Natural killer cell (primary cell): ENCODE measurements at places on chromosomes 11 and 22.
A peak's percentile ranks its signal among the peaks of the same experiment; 100 is the strongest.

- no peak overlapping the region for H3K4me3 ChIP-seq
- DNase-seq: no peak
- H3K36me3 ChIP-seq: no peaks in the 10 kb centered on the region
- no peaks in the 10 kb centered on the region for H3K27me3 ChIP-seq
- H3K4me1 ChIP-seq: peaks cover 42% of the 10 kb centered on the region
Measured at GRCh38 chr22:46482056-46482675, 55.3 kb downstream of the CELSR1 start.

DNA sequence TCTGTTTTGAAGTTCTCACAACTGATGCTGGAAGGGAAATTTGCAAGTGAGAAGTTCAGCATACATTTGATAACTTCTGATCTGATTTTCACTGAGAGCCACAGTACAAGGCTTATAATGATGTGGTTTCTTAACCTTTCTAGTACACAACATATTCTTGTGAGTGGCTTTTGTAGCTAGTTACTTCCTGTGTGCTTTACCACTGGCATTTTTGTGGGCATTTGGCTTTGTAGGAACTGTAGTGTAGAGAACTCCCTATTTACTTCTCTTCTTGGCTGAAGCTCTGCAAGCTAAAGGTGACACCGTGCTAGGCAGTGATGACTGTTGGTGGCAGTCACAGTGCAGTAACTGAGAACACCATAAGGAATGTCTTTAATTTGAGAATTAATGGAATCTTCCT, 14.9 kb downstream of the USP47 start:
- H3K4me1 ChIP-seq: peaks cover 24% of the 10 kb centered on the region
- H3K27ac ChIP-seq: peak overlapping the region; percentile 41
- peak; percentile 69 for DNase-seq
- H3K27me3 ChIP-seq: no peaks in the 10 kb centered on the region
- H3K36me3 ChIP-seq: no peaks in the 10 kb centered on the region

DNA sequence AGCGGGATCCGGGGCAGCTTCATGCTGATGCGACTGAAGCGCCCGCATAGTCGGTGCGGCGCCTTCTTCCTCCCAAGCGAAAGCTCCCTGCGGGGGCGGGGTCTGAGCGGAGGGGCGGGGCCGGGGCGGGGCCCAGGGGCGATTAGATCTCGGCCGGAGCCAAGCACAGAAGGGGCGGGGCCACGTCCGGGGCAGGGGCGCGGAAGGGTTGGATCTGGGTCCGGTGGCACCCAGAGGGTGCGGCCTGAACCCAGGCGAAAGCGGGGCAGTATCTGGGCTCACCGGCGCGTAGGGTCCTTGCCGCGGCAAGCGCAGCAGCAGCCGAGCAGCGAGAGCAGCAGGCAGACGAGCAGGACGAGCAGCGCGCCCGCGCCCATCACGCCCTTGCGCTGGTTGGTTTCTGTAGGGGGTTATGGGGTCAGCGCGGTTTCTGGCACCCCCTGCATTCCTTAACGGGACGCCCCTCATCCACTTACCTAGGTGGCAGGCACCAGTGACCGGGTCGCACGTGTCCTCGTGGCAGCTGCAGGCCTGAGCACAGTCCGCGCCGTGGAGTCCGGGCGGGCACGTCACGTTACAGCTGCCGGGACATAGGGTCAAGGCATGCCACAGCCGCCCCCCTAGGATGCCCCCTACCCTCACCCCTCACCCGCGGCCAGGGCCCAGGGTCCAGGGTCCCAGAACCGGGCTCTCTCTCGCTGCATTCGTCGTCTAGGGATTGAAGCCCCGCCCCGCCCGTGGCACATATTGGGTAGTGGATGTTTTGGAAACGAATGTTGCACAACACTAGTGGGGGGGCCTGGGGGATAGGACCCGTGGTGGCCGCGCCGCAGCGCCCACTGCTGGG, 8.1 kb downstream of the SCARF2 start:
- peaks cover 40% of the 10 kb centered on the region for H3K27me3 ChIP-seq
- H3K4me1 ChIP-seq: peaks cover 33% of the 10 kb centered on the region
- peak overlapping the region; percentile 61 for H3K4me3 ChIP-seq

DNA sequence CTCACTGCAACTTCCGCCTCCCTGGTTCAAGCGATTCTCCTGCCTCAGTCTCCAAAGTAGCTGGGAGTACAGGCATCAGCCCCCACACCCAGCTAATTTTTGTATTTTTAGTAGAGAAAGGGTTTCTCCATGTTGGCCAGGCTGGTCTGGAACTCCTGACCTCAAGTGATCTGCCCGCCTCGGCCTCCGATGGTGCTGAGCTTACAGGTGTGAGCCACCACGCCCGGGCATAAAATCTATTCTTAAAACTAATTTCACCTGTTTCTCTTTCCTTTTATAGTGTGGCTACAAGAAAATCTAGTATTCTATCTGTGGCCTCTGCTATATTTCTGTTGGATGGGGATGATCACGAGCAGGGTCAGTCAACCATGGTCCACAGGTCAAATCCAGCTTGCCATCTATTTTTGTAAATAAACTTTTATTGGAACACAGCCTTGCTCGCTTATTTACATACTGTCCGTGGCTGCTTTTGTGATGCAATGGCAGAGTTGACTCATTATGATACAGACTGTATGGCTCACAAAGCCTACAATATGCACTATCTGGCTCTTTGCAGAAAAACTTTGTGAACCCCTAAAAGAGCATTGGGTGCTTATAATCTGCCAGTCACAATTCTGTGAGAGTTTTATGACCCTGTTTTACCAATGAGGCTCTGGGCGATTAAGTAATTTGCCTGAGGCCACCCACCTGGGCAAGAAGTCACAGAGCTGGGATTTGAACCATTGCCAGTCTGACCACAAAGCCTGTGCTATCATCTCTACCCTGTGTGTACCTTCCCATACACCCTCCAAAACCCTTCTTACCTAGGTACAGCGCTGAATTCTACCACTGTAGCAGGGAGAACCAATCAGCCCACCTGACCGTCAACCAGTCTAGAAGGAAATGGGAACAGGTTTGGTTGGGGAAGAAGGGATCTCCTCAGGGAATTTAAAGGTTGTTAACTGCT, 28.3 kb downstream of the SLC1A2 start:
- H3K27ac ChIP-seq: no peak overlapping the region
- H3K4me1 ChIP-seq: no peaks in the 10 kb centered on the region
- no peaks in the 10 kb centered on the region for H3K36me3 ChIP-seq
- no peak overlapping the region for H3K4me3 ChIP-seq
- peak; percentile 16 for DNase-seq

GRCh38 chr11:129722529-129722928, 93.1 kb upstream of the TMEM45B start:
- no peak overlapping the region for H3K4me3 ChIP-seq
- no peaks in the 10 kb centered on the region for H3K4me1 ChIP-seq
- no peaks in the 10 kb centered on the region for H3K36me3 ChIP-seq
- no peak overlapping the region for H3K27ac ChIP-seq
- DNase-seq: no peak

DNA sequence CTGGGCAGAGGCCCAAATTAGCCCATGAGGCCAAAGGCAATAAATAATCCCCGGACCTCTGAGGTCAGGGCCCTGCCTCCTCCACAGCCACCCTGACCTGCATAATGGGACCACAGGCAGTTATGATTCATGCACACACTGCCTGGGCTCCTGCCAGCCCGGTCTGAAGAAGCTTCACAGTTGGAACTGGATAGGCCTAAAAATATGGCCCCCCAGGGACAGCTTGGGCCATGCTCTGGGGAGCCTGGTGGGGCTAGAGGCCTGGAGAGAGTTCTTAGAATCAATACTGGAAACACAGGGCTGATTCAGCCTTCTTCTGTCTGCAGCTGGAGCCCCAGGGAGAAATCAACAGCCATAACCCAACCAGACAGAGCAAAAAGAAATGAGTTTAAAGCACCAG, 112.8 kb upstream of the CADM1 start:
- H3K36me3 ChIP-seq: no peaks in the 10 kb centered on the region
- H3K4me1 ChIP-seq: no peaks in the 10 kb centered on the region
- no peak overlapping the region for H3K4me3 ChIP-seq
- no peak overlapping the region for H3K27ac ChIP-seq

DNA sequence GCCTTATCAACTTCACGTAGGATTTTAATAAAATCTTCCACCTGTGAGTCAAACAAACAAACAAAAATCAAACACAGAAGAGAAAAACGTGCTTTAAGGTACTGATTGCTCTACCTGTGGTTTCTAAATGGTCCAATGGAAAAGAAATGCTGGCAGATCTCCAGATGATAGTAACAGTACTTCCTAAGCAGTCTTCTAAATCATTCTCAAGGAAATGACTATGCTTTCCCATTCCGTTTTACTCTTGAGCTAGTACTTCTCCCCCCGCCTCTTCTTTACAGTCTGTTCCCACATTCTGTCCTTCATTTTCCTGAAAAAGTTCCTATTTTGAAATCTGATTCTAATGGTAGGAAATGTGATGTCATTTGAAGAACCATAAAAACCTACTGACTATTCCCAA, 25.4 kb downstream of the SAAL1 start:
- DNase-seq: no peak
- no peaks in the 10 kb centered on the region for H3K27me3 ChIP-seq
- no peak overlapping the region for H3K4me3 ChIP-seq
- H3K4me1 ChIP-seq: no peaks in the 10 kb centered on the region
- peaks cover 23% of the 10 kb centered on the region for H3K36me3 ChIP-seq

DNA sequence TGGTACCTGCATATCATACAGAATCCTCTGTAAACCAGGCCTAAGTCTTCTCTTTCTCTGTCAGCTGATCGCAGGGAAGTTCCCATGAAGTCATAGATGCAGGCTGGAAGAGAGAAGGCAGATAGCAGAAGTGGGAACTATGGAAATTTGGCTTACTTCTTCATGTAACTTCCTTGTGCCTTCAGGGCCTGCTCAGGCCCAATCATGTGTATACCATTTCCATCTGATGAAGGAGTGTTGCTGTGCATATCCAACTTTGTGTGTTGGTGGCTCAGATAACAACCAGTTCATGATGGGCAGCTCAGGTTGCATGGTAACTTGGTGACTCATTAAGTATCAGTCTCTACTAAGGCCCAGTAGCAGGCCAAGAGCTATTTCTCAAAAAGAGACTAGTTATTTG, 53.1 kb upstream of the CEP295 start:
- DNase-seq: no peak
- H3K36me3 ChIP-seq: no peaks in the 10 kb centered on the region
- H3K27ac ChIP-seq: no peak overlapping the region
- no peaks in the 10 kb centered on the region for H3K27me3 ChIP-seq

- peaks cover 18% of the 10 kb centered on the region for H3K36me3 ChIP-seq
- H3K27ac ChIP-seq: peak overlapping the region; percentile 98
- no peak for DNase-seq
- H3K4me1 ChIP-seq: peaks cover 18% of the 10 kb centered on the region
- peak overlapping the region; percentile 93 for H3K4me3 ChIP-seq
Measured at GRCh38 chr11:125625225-125625629, 264 bp downstream of the CHEK1 start.

GRCh38 chr11:58912124-58912523, 27.2 kb upstream of the GLYATL1 start:
- H3K4me1 ChIP-seq: no peaks in the 10 kb centered on the region
- no peak for DNase-seq
- H3K36me3 ChIP-seq: no peaks in the 10 kb centered on the region
- H3K4me3 ChIP-seq: no peak overlapping the region
- H3K27ac ChIP-seq: no peak overlapping the region
- H3K27me3 ChIP-seq: no peaks in the 10 kb centered on the region

DNA sequence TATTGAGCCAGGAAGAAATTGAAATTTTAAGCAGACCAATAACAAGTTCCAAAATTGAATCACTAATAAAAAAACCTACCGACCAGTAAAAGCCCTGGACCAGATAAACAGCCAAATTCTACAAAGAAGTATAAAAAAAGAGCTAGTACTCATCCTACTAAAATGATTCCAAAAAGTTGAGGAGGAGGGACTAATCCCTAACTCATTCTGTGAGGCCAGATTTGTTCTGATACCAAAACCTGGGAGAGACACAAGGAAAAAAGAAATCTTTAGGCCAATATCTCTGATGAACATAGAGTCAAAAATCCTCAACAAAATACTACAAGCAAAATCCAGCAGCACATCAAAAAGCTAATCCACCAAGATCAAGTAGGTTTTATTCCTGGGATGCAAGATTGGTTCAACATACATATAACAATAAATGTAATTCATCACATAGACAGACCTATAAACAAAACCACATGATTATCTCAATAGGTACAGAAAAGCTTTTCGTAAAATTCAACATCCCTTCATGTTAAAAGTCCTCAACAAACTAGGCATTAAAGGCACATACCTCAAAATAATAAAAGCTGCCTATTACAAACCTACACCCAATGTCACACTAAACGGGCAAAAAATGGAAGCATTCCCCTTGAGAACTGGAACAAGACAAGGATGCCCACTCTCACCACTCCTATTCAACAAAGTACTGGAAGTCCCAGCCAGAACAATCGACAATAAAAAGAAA, 13.1 kb downstream of the OR52A5 start:
- no peak overlapping the region for H3K27ac ChIP-seq
- H3K27me3 ChIP-seq: no peaks in the 10 kb centered on the region
- no peaks in the 10 kb centered on the region for H3K4me1 ChIP-seq
- H3K4me3 ChIP-seq: no peak overlapping the region

- H3K4me1 ChIP-seq: no peaks in the 10 kb centered on the region
- no peak overlapping the region for H3K4me3 ChIP-seq
- no peaks in the 10 kb centered on the region for H3K27me3 ChIP-seq
- H3K36me3 ChIP-seq: no peaks in the 10 kb centered on the region
Measured at GRCh38 chr11:131838016-131838415, 467.6 kb downstream of the NTM start.

DNA sequence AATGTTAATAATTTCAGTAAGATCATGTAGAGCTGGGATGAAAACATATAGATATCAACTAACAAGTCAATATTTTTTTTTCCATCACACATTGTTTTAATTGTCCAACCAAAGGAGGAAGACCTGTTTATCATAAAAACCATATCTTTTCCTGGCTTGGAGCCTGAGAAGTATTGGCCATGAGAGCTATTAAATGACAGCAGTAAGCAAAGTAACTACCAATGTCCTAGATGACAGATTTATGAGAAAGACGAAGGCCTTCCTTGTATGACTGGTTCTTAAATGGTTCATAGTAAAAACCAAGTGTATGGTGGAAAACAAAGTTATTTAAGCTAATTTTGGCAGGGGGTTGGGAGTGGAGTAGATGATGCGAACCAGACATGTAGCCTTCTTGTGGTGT, 1147.1 kb upstream of the TENM4 start:
- no peaks in the 10 kb centered on the region for H3K4me1 ChIP-seq
- no peak for DNase-seq
- H3K4me3 ChIP-seq: no peak overlapping the region
- H3K27ac ChIP-seq: no peak overlapping the region
- no peaks in the 10 kb centered on the region for H3K27me3 ChIP-seq

DNA sequence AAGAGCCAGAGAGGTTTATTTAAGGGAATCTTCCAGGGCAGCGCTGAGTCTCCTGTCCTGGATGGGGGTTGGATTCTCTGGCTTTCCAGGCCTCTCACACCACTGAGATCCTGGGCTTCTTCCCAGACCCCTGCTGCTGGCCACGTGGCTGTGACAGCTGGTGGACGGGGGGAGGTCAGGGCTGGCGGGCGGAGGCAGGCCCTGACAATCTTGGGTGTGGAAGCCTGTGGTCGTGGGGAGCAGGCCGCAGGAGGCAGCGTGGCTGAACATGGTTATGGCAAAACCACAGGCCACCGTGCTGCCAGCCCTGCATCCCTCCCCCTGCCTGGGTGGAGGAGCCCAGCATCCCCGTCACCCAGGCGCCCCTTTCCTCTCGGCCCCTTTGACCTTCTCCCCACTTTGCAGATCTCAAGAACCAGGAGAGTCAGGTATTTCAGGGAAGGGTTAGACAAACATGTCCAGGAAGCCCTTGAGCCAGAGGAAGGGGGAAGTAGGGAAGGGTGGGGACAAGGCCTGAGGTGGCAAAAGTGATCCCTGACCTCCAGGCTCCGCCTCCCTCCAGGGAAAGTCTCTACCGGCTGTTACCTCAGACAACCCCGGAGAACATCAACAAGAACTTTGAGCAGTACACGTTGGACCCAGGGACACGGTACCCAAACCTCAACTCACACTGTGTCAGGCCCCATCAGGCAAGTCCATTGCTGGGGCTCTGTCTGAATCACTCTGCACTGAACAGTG, 111.8 kb downstream of the MICAL2 start:
- H3K4me1 ChIP-seq: peaks cover 64% of the 10 kb centered on the region
- no peak overlapping the region for H3K4me3 ChIP-seq
- peaks cover 29% of the 10 kb centered on the region for H3K36me3 ChIP-seq
